AG10803 (cell line): ENCODE measurements at places on chromosomes 5 and 9.

DNA sequence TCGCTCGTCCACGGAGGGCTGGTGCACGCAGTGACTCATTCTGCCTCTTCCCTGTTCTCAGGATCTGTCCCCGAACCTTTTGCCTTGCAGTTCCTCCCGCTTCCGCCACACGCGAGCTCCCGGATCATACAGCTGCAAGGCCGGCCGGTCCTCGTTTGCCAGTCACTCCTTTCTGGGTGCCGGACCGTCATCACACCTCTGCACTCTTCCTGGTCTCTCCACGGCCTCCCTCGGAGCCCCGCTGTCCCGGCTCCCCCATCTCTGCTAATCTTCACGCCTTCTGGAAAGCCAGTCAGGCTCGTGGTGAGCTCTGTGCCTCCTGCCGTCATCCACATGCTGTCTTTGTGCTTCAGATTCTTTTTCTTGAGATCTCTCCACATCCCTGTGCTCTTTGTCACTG is 91.8 kb downstream of the STX17 start:
- no peak for DNase-seq

- DNase-seq: no peak
These were observed 473.9 kb downstream of the NR2F1-AS1 start for GRCh38 chr5:93107141-93107540.

- no peak for DNase-seq
These were observed 47.1 kb upstream of the SIMC1 start for GRCh38 chr5:176190886-176191755.

- DNase-seq: no peak
These were observed 2.5 kb upstream of the ZMYND19 start for GRCh38 chr9:137592767-137593166.

DNA sequence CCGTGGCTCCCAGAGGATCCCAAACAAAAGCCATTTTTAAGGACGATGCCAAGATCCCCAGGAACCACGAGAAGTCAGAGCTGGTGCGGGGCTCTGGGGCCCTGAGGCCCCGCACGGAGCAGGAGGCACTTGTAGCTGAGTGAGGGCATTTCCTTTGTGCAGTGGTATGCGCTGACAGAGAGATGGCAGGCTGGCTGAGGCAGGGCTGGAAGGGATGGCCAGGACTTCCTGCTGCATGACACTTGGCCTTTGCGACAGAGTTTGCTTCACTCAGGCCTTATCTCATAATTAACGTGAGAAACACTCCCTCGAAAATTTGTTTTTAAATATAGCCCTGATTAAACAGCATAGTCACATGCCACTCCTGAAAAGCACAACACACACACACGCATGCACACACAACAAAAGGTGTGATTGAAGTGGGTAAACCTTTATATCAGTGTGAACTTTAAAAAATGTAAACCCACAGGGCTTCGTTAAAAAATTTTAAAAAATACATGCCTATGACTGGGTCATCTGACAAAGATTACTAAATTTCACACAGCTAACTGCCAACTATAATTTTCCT is 536.6 kb downstream of the PDE4D start:
- no peak for DNase-seq

DNA sequence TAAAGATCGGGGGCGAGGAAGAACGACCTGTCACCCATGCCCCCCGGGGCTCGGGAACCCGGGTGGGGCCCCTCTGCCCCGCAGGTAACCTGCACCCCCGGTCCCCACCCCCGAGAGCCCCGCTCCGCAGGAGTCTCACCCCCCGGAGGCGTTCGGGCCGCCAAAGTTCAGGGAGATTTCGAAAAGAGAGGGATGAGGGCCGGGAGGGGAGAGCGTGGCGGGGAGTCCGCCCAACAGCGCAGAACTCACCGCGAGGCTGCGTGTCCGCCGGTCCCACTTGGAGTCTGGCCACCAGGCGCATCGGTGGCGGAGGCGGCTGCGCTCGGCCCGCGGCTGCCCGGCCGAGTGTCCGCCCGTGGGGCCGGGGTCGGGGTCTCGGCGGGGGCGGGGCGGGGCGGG is at the start of gene PHF19:
TSS of gene PHF19 (minus strand) at position 347 of the 399 bp plus-strand sequence. CDS start 2,447 bp downstream, outside the sequence.
- DNase-seq: peak; percentile 20

DNA sequence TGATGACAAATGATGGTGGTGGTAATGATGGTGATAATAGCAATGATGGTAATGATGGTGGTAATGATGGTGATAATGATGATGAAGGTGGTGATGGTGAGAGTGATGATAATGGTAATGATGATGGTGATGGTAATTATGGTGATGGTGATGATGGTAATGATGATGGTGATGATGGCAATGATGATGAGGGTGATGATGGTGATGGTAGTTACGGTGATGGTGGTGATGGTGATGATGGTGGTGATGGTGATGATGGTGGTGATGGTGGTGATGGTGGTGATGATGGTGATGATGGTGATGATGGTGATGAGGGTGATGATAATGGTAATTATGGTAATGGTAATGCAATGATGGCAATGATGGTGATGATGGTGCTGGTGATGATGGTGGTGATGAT is 91.1 kb downstream of the DAP start:
- DNase-seq: no peak

GRCh38 chr5:58582019-58582802 is 664 bp upstream of the RAB3C start:
- DNase-seq: no peak

GRCh38 chr5:14868771-14869170 is 2.8 kb downstream of the ANKH start:
- no peak for DNase-seq

- DNase-seq: no peak
These were observed 2163.5 kb upstream of the WWC1 start for GRCh38 chr5:166127766-166128570.

DNA sequence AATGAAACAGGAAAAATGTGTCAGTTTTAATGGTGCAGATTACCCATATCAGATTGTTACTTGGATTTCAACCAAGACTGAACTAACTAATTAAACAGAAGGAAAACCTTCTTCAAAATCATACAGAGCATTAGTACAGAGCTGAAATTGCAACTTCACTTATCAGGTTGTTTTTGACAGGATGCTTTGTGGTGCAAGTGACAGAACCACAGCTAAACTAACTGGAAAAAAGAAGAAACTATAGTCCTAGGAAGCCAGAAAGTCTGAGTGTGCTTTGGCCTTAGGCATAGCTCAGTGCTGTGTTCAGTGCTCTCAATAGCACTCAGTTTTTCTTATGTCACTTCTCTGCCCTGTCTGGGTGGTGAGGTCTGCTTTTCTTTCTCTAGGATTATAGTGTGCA is 267.4 kb downstream of the CHSY3 start:
- no peak for DNase-seq

- peak; percentile 45 for DNase-seq
These were observed 165.7 kb downstream of the MPDZ start for GRCh38 chr9:13113751-13114150.

DNA sequence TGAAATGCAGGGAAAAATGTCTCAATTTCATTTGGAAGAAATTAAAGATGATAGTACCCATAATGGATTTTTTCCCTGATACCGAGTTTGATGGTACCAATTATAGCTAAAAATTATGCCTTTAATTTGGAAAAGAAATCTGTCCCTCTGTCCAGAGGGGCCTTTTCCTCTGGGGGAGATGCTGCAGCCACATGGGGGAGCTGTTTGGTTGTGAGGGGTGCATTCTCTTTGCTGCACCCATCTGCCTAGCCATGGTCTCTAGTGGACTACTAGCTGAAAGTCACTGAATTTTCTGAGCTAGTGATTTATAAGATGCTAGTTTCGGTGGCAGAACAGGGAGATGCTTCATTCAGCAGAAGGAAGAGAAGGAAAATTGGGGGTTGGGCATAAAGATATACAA is 9.6 kb downstream of the SEC61B start:
- peak; percentile 17 for DNase-seq

DNA sequence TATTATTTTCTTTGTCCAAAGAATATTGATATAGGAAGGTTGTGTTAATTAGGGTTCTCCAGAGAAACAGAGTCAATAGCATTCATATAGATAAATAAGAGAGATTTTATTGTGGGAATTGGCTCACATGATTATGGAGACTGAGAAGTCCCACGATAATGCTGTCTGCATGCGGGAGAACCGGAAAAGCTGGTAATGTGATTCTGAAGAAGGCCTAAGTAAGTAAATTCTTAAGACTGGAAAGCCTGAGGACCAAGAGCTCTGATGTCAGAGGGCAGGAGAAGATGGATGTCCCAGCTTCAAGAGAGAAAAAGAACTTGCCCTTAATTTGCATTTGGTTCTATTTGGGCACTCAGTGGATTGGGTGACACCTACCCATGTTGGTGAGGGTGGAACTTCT is 307.4 kb upstream of the C9orf72 start:
- no peak for DNase-seq

DNA sequence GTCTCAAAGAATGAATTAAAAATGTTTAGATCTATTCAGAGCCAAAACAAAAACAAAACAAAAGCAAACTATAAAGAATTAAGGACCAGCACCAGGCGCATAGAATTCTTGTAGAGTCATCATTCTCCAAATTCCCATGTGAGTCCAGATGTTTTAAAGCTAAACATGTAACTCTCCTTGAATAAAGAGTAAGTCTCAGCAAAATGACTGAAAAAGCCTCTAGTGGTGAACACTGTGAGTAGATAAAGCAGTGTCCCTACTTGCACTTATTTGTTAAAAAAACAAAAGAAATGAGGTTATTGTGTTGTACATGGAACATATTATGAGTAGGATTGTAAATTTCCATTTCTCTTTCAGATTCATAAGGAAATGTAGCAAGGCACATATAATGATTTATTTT is 44.0 kb downstream of the NNT start:
- peak; percentile 64 for DNase-seq

DNA sequence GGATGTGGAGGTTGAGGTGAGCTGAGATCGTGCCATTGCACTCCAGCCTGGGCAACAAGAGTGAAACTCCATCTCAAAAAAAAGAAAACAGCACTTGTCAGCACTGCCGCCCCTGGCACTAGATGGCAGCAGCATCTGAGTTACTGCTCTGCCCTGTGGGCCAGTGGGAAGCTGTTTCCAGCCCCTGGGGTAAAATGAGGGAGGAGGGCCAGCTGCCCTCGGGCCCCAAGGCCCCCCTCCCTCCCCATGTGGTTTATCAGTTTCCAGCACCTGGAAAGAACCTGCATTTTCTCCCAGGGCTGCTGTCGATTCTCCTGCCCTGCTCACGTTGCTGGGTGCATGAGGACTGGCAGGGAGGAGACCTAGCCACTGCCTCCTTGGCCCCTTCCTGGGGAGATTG is 13.2 kb upstream of the CEL start:
- DNase-seq: peak; percentile 48

GRCh38 chr5:68099327-68099726 is 116.2 kb upstream of the PIK3R1 start:
- DNase-seq: no peak

GRCh38 chr5:97455996-97456395 is 272.9 kb upstream of the RIOK2 start:
- DNase-seq: no peak

GRCh38 chr9:10700291-10700690 is 87.5 kb upstream of the PTPRD start:
- no peak for DNase-seq

DNA sequence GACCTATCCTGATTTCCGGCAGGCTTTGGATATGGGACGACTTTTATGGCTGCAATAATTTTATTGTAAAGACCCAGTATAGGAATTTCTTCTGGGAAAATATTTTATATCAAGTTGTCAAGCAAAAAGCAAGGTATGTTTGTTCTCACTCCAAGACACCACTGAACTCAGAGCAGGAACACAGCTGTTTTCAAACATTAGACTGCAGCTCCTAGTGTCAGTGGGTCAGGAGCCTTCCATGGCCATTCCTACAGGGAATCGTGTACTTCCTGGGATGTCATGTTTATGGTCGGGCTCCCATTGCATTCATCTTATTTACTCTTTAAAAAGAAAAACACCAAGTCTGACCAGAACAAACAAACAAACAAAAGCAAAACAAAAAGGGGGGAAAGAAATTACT is 225.3 kb downstream of the TSSK1B start:
- no peak for DNase-seq

DNA sequence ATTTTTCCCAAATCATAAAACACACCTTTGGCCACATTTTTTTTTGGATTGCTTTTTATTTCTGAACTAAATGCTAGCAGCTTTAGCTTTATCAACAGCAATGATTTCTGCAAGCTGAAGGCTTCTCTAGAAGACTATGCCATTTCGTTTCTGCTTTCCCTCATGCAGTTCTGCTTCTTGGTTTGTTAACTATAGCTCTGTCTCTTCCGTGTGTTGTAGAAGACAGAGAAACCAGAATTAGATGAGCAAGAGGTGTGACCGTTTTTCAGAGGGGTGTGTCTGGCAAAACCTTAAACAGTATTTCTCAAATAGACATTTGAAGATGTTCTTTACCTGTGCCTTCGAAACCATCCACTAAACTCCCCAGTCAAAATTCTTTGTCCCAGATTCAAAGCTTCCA is 131.5 kb downstream of the ZNF462 start:
- no peak for DNase-seq

DNA sequence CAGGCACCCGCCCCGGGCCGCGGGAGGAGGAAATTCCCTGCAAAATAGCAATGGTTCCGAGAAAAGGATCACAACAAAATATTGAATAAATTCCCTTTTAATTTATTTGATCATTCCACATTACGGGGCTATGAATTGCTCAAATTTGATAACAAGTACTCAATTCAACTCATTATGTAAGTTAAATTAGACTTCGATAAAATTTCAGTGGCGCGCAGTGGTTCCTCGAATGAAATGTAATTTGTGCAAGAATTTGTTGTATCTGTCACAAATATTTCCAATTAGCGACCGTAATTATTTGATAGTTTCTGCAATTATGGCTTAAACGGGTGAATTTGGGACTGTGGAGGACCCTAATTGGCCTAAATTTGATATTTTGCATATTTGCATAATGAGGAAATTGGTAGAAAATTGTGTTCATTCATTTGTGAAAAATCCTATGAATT is 76.0 kb upstream of the TBCA start:
- DNase-seq: no peak

GRCh38 chr5:123278284-123278683 is 144.9 kb downstream of the CEP120 start:
- peak; percentile 18 for DNase-seq

GRCh38 chr9:100375658-100376057 is 22.9 kb upstream of the TEX10 start:
- no peak for DNase-seq

GRCh38 chr9:15220658-15221318 is 86.2 kb downstream of the TTC39B start:
- DNase-seq: peak; percentile 99

- DNase-seq: no peak
These were observed 8.2 kb downstream of the UNC5A start for GRCh38 chr5:176818391-176819098.

DNA sequence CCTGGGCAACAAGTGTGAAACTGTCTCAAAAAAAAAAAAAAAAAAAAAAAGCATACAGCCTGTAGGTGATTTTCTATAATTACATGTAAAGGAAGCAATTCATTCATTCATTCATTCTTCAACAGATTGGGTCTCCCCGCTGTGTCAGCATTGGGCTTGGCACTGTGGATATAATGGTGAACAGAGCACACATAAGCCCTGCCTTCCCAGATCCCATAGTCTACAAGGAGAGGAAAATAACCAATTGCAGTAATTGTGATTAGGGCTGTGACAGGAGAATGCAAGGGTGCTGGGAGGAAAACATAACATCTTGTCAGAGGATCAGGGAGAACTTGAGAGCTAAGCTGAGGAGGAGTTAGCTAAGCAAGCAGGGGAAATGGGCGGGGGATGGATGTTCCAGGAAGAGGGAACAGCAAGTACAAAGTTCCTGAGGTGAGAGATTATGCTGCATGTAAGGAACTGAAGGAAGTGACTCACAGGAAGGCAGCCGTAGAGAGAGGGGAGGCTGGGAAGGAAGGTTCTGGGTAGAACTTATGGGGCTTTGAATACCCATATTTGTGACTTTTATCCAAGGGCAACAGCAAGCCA is 24.0 kb upstream of the KLF9 start:
- peak; percentile 28 for DNase-seq

- no peak for DNase-seq
These were observed 127.9 kb downstream of the ADAMTS2 start for GRCh38 chr5:179217356-179217755.
